ENCODE measurements at places on chromosomes 11 and 22. TPM values are rescaled to one million over a fixed set of nuclear protein-coding genes. Genes with fewer than 3 reads are reported as not detected.

DNA sequence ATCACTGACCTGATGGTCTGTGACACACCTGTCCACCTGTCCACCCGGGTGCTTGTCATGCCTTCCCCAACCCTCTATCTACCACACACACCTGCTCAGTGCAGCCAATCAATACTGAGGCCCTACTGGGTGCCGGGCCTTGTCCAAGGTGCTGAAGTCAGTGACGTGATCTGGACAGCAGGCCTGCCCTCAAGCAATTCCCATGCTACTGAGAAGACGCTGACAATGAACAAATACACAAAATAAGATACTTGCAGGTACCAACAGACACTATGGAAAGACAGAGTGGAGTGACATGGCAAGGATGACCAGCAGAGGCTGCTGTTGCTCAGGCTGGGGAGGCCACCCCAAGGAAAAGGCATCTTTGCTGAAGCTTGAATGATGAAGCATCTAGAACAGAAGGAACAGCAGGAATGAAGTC, 21.2 kb downstream of the PLAAT3 start:
- DNase-seq, result no peak

DNA sequence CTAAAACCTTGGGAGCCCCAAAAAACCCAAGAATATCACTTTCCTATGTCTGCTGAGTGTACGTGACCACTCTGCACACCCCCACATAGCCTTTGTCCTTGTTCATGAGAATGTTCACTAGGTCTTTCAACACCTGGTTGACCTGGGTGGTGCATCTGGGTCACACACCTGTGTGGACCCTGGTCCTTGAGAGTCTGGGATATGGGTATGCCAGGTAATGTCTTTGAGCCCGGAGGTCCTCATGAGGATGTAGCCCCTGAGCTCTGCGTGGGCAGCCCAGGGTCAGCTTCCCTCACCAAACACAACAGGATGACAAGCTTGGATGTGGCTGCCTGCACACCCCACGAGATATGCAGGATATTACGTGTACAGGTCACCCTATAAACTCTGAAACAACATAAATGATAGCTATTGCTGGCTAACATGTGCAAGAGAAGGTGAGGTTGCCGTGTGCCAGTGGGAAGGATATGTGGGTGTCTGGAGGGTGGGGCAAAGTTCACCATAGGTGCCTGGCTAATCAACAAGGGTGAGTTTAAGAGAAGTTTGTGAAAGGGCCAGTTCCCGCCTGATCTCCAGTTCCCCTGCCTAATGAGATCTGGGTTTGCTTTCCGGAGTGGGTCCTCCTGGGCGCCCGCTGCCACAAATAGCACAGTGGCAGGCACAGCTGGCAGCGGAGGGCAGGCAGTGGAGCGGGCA, 1.4 kb upstream of the PPARA start:
- peak; percentile 57 for DNase-seq

GRCh38 chr11:114102993-114103896, 43.7 kb downstream of the ZBTB16 start:
- DNase-seq, result no peak

DNA sequence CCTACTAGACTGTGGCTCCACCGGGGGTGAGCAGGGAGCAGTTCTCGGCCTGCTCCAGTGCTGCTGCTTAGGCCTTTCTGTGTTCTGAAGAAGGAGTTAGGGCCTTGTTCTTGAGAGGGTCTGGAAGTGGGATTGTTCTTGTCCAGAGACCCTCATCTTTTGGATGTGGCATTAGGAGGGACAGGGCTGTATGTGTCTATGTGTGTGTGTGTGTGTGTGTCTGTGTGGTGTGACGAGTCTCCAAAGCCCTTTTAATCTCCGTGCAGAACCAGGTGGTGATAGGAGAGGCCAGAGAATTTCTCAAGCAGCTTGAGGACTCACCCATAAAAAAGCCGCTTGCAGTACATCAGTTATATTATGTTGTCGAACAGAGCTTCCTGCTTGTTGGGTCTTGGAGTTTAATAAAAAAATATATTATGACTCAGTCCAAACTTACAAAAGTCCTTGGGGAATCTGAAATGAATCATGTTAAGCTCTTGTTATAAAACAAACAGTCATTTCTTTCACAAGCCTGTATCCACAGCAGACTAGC, 196.5 kb downstream of the TENM4 start:
- DNase-seq, result no peak

- DNase-seq, result no peak
Observed at GRCh38 chr22:43622886-43623285, 189.2 kb downstream of the EFCAB6 start.

- DNase-seq, result no peak
Observed at GRCh38 chr11:61023966-61024295, 52.5 kb downstream of the CD6 start.

- no peak for DNase-seq
Observed at GRCh38 chr11:73797457-73797856, 9.8 kb downstream of the MRPL48 start.

GRCh38 chr22:35758394-35758793, 40.7 kb downstream of the APOL5 start:
- no peak for DNase-seq

DNA sequence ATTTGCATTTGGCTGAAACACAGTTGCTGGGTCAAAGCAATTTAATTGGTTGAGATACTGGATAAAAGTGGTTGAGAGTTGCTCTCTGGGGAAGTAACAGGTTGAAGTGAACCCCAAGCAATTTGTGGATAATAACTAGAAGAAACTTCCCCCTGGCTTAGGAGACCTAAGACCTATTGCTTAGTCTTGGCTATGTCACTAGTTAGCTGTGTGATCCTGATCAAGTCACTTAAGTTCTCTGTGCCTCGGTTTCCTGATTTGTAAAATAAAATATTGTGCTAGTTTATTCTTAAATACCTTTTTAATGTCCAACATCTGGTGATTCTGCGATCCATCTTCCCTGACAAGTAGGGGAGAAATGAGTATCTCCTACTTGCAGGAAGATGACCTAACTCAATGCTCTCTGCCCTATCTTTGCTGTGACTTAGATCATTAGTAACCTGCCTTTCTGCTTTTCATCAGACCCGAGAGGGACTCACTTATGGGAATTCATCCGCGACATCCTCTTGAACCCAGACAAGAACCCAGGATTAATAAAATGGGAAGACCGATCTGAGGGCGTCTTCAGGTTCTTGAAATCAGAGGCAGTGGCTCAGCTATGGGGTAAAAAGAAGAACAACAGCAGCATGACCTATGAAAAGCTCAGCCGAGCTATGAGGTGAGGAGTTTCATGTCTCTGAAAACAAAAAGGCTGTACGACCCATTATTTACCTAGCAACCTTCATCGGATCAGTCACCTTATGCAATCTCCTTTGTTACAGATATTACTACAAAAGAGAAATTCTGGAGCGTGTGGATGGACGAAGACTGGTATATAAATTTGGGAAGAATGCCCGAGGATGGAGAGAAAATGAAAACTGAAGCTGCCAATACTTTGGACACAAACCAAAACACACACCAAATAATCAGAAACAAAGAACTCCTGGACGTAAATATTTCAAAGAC, 37.5 kb downstream of the EHF start:
- DNase-seq, result no peak

- DNase-seq, result no peak
Observed at GRCh38 chr11:112281726-112282125, 21.1 kb upstream of the PLET1 start.

GRCh38 chr11:55707029-55707428, 45.0 kb downstream of the OR4C6 start:
- DNase-seq, result no peak

DNA sequence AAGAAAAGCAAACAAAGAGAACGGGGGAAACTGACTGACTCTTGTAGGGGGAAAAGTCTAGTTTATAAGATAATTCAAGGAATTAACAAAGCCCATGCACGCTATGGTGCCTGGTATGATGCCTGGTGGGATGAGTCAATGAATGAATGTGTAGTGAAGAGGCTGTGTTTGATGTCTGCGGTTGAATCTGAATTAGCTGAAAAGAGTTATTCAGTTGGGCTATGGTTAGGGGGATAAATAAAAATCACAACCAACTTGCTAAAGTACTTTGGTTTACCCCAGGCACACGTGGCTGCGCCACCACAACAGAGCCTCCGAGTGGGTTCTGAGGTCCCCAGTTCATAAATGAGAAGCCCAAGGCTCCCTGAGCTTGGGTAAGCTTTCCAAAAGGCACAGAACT, 369.3 kb upstream of the SYN3 start:
- DNase-seq, result no peak

DNA sequence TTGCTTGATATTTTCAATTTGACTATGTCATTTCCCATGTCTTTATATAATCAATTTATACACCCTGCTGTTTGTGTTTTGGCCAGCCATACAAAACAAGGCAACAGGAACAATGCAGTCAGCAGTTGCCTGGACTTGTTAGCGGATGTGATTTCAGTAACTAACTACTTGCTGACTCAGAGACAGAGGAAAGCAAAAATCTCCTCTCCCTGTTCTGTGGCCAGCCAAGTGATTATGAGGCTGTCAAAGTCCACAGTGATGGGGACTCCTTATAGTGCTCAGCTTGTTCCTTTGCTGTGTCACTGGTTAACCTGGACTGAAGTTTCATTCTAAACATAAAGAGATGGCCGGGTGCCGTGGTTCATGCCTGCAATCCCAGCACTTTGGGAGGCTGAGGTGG, 32.6 kb upstream of the APLP2 start:
- DNase-seq, result no peak

- no peak for DNase-seq
Observed at GRCh38 chr11:134558258-134558835, 146.3 kb upstream of the B3GAT1 start.

The PRR33 gene
- not detected for total RNA-seq

The ART1 gene
- 0.31 TPM for total RNA-seq

The OR5A1 gene
- not detected for total RNA-seq

The YPEL1 gene
- total RNA-seq, result 6.1 TPM

The NTM gene
- 10.3 TPM for total RNA-seq

The MRGPRF gene
- 9.3 TPM for total RNA-seq

All from kidney (tissue), 22 donors.